ENCODE measurements at places on chromosomes 16 and 17. TPM values are rescaled to one million over a fixed set of nuclear protein-coding genes. Genes with fewer than 3 reads are reported as not detected.

Gene GPT2
- 20.8 TPM for total RNA-seq

Gene ENPP7
- not detected for total RNA-seq

Gene KRT32
- total RNA-seq = not detected

Gene DHODH
- total RNA-seq = 5.9 TPM

Gene ZFP3
- 11.2 TPM for total RNA-seq

Gene CFAP97D1
- not detected for total RNA-seq

Gene SPEM1
- total RNA-seq = not detected

Gene SERPINF2
- total RNA-seq = 2.9 TPM

Gene SPATA22
- total RNA-seq = not detected

Gene RGS11
- total RNA-seq = 8.1 TPM

Gene PERCC1
- total RNA-seq = not detected

Gene STX1B
- 0.14 TPM for total RNA-seq

Gene NOTUM
- total RNA-seq = not detected

Gene AANAT
- not detected for total RNA-seq

Gene CTRL
- total RNA-seq = 0.80 TPM

Measured in mucosa of descending colon (tissue), 3 donors.